ENCODE measurements at places on chromosomes 16 and 17. TPM values are rescaled to one million over a fixed set of nuclear protein-coding genes. Genes with fewer than 3 reads are reported as not detected.

TBC1D3D gene
- total RNA-seq: 8.2 TPM

HSPB9 gene
- total RNA-seq: 0.13 TPM

CA7 gene
- total RNA-seq: not detected

LLGL1 gene
- total RNA-seq: 16.5 TPM

DNA sequence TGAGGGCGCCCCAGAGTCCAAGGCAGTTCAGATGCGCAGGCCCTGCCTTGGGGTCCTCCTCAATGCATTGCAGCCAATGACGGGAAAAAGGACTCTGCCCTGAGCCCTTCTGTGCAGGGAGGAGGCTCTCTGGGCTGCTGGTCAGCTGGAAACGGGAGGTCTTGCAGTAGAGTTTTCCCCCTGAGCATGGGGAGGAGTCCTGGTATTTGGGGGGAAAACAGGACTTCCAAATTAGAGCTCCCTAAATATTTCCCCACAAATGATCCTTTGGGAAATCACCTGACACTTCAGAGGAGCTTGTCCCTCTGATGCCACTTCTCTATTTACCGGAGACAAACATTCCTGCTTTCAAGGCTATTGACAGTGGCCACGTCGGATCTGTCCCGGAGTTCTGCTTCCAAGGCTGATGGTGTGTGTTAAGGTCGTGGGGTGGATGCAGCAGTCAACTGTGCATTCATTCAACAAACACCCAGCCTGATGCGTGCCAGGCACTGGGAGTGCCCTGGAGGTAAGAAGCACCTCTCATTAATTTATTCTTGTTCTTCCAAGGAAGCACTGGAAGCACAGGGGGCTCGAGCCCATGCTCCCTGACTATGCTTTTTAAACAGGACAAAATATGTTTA, 73.0 kb upstream of the DNAH17 start:
- no peaks in the 10 kb centered on the region for H3K36me3 ChIP-seq
- H3K27ac ChIP-seq: no peak overlapping the region
- H3K27me3 ChIP-seq: peaks cover 14% of the 10 kb centered on the region
- no peak overlapping the region for H3K4me3 ChIP-seq
- H3K4me1 ChIP-seq: peaks cover 15% of the 10 kb centered on the region
- no peak for DNase-seq

Measured in T-cell (primary cell).